Stimulated activated CD8-positive, alpha-beta memory T cell treated with anti-CD3 and anti-CD28 coated beads, Interleukin-7, amount 100 ng/mL, for 1 hour (primary cell): ENCODE measurements at places on chromosomes 3 and 15.

GRCh38 chr15:33119273-33119672 lies 75.2 kb downstream of the FMN1 start:
- no peak for DNase-seq

- DNase-seq = no peak
Observed at GRCh38 chr3:72690629-72691028, 157.6 kb downstream of the SHQ1 start.

DNA sequence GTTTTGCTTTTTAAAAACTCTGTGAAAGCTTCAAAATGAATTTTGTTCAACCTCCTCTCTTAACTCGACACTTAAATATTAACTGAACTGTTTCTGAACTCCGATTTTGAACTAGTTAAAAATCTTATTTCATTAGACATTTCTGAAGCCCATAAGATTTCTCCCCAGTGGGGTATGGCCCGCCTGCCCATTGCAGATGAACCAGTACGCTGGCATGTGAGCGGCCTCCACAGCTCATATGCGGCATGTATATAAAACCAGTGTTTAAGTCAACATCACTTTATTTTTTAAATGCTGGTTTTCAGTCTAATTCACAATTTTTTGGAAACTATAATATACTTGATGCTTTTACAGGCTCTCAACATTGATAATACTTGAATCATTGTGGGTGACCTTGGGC lies 50.2 kb downstream of the CPN2 start:
- no peak for DNase-seq

DNA sequence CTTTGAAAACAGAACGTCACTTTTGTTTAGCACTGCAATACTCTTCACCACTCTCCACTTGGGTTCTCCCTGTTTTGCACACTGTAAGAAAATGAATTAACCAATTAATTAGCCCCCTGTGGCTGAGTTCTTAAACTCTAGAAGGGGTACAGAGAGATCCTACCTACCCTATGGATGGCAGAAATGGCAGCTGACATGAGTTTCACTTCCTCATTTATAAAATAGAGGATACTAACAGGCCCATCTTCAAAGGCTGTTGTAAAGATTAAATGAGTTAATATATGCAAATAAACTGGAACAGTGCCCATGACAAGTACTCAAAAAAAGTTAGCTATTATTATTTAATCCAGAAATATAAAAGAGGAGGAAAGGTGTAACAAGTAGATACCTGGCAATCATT lies 36.9 kb downstream of the SUCLG2 start:
- no peak for DNase-seq

GRCh38 chr3:131216330-131216729 lies 165.2 kb upstream of the NUDT16 start:
- no peak for DNase-seq

DNA sequence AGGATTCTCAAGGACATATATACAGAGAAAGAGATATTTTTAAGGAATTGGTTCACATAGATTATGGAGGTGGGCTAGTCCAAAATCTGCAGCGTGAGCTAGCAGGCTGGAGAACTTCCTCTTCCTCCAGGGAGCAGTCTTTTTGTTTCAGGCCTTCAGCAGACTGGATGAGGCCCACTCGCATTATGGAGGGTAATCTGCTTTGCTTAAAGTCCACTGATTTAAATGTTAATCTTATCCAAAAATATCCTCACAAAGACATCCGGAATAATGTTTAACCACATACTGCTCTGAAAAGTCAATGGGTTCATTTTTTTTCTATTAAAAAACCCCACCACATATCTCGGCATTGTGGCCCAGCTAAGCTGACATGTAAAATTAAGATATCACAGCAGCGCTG lies 22.2 kb upstream of the NRROS start:
- no peak for DNase-seq

DNA sequence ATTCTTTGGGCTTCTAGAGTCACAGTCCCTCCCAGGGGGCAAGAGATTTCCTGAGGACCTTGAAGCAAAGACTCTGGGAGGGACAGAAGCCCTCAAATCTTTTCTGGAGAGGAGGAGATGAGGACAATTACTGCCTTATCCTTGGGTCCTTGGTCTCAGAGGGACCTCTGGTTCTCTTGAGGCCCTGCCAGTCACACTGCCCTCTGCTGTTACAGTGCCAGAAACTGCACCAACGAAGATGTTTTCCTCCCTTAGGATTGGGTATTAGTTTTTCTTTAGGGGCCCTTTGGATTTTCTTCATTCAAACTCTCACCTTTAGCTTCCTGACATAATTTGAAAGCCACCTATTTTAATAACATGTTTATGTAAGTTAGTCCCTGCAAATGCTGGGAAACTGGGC lies 58.2 kb upstream of the SCN5A start:
- DNase-seq = no peak

GRCh38 chr15:97623091-97623661 lies 337.3 kb upstream of the ARRDC4 start:
- no peak for DNase-seq

DNA sequence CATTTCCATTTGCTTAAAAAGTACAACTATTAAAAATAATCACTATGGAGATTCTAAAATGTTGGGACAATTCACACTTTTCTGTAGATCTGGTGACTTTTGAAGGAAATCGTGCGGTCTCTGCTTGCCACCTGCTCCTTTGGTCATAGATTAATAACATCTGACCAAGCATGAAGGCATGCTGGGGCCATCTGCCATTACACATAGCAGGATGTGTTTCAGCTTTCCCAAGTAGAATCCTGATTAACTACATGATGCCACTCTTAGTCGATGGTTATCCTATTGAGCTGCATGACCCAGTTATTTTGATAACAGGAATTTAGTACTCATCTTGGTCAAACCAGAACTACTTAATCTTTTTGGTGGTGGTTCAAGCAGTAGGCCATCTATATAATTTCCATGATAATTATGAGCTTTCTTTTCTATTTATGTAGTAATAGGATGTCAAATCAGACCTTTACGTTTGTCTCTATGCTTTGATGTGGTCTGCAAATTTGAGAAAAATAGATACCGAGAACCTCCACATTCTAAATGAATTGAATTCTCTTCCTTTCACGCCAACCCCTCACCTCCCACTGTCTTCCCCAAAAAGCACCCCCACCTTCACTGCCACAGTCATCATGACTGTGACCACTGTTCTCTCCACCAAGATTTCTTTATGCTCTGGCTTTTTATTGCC lies 158.1 kb downstream of the DIPK2A start:
- no peak for DNase-seq

DNA sequence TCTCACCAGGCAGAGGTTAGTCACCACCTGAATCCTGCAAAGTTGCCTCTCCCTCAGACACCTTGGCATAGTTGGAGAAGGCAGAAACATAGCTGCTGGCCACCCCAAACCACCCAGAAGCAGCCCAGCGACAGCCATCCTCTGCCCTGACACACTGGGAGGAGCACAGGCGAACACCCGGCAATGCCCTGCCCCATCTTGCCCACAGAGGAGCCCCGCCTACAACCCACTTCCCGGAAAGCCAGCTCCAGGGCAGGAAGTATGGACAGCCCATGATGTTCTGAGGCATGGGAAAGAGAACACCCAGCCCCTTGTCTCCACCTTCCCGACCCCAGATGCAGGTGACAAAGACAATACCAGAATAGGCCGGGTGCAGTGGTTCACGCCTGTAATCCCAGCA lies 12.6 kb upstream of the SHISA5 start:
- no peak for DNase-seq

DNA sequence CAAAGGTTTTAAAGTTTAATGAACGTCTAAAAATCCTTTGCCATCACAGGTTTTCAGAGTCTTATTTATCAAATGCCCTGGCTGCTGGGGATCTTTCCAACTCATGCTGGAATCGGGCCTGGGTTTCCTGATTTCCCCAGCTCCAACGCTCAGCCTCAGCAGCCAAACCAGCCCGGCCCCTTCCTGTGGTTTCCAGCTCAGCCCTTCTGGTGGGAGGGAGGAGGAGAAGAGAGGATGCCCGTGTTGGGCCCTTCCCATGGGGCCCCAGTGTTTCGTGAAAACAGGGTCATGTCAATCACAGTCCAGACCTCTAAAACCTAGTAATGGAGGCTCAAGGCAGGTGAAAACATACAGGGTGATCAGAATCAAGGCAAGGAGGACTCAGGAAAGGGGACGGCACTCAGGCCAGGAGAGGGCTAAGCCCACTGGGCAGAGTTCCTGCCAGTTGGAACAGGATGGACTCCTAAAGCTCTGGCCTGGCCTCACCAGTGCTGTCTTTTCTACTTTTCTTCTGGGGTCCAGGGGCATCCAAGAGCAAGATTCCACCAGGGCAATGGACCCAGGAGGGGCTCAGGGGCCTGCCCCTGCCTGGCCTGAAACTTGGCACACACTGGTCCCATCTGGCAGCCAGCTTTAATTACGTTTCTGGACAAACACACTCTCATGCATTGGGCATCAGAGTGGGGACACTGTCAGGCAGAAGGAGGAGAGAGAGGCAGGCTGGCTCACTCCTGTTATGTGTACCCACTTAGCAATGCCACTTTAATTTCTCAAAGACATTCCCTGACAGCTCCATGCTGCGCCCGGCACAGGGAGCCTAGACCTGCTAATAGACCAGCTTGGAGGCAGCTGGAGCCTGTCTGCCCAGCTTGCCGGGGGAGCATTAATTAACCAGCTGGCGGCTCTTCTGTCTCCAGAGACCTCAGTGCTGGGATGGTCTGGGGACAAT lies 194.6 kb downstream of the FAM43A start:
- DNase-seq = no peak

GRCh38 chr15:34782901-34783300 lies 12.4 kb downstream of the ACTC1 start:
- no peak for DNase-seq

- peak; percentile 19 for DNase-seq
Observed at GRCh38 chr3:183385698-183386613, 42.5 kb downstream of the MCF2L2 start.

GRCh38 chr15:77836906-77837648 lies 204.4 kb upstream of the LINGO1 start:
- DNase-seq = no peak

- no peak for DNase-seq
Observed at GRCh38 chr15:58309963-58310928, 121.5 kb upstream of the LIPC start.

GRCh38 chr15:35181538-35181937 lies 96.4 kb upstream of the NANOGP8 start:
- no peak for DNase-seq

- DNase-seq = no peak
Observed at GRCh38 chr15:85667491-85668424, 127.0 kb downstream of the KLHL25 start.

DNA sequence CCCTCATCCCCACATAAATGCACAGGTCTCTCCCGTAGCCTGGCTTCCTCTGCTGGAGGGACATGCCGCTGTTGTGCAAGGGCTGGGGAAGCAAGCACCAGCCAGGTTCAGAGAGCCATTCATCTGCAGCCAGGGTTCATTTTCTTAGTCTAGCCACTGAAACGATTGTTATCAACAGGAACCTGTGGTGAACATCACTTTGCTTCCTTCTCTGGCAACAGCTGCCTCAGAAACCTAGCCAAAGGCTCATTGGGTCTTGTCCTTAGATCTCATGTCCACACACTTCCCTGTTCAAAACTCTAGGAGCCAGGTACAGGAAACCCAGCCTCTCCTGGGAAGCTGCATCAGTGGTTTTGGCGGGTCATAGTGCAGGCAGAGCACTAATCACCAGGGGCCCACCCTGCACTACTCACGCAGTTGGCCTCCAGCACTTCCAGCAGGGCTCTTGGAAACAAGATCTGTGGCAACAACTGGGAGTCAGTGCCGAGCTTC lies 47.0 kb downstream of the OXNAD1 start:
- no peak for DNase-seq

GRCh38 chr3:49769286-49769915 lies 16.9 kb downstream of the IP6K1 start:
- no peak for DNase-seq

DNA sequence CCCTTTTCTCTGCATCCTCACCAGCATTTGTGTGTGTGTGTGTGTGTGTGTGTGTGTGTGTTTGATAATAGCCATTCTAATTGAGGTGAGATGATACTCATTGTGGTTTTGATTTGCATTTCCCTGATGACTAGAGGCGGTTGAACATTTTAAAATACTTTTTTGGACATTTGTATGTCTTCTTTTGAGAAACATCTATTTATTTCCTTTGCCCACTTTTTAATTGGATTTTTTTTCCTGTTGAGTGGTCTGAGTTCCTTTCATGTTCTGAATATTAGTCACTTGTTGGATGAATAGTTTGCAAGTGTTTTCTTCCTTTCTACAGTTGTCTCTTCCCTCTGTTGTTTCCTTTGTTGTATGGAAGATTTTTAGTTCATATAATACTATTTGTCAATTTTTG lies 54.3 kb upstream of the THSD4 start:
- DNase-seq = no peak

- no peak for DNase-seq
Observed at GRCh38 chr3:61505197-61505596, 56.2 kb upstream of the PTPRG start.

DNA sequence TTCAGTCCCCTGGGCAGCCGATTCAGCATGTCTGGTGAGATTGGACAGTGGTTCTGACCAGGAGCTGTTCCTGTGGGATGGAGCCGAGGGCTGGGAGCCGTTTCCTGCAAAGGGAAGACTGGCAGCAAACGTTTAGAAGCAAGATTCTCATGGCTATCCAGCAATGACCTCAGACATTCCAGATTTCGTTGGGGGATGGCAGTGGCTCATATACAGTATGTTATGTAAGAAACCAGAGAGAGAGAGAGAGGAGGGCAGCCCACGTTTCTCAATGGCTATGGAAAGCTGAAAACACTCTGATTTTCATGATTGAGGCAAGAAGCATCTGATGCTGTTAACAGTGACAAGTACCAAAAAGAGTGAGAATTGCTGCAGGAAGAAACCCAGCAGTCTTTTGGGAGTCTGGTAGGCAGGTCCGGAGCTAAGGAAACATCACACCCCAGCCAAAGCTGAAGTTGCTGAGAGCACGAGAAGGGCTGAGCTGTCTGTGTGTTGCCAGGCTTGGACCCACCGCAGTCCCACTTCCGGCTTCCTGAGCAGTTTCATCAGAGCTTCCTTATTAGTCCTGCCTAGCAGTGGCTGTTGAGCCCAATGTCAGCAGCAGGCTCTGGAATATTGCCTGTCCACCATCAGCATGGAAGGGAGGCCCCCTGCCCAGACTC lies 25.6 kb upstream of the VPS8 start:
- DNase-seq = no peak

DNA sequence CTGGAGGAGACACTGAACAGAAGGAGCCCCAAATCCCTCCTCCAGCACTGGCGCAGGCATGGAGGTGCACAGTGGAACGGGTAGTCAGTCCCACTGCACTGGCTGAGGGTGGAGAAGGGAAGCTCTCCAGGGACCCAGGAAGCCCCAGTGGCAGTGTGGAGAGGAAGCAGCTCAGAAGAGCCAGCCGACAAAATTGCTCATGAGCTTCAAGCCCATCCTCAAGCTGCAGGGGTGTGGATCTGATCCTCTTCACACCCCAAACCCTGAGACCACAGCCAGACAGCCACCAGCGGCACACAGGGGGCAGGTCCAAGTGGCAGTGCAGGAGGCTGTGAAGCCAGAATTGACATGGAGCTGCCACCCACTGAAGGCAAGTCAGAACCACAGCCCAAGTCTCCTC lies 32.1 kb downstream of the CYFIP1 start:
- no peak for DNase-seq

GRCh38 chr3:79167651-79168416 lies 600.0 kb downstream of the ROBO1 start:
- no peak for DNase-seq
